RKO (cell line): ENCODE measurements at places on chromosomes 7 and 10.

DNA sequence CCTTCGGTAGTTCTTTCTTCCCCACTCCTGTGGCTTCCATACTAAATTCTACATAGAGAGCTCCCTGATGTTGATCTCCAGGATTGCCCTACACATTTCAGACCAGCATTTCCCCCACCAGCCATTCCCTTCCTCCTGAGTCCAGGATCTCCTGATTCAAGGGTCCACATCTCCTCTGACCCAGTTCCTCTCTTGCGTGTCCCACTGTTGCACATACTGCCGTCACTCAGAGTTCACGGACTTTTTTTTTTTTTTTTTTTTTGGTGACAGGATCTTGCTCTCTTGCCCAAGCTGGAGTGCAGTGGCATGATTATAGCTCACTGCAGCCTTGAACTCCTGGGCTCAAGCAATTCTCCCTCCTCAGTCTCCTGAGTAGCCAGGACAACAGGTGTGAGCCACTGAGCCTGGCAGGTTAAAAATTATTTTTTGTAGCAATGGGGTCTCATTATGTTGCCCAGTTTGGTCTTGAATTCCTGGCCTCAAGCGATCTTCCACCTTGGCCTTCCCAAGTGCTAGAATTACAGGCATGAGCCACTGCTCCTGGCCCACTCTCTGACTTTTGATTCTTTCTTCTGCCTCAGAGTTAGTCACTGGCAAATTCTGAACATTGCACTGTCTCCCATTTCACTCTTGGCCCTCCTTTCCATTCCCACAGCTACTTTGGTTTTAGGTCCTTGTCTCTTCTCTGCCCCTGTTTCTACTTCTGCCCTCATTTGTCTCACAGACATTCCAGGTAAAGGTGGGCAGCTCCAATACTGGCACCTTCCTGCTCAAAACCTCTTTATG lies 29.6 kb upstream of the ZRANB1 start:
- no peak for DNase-seq

DNA sequence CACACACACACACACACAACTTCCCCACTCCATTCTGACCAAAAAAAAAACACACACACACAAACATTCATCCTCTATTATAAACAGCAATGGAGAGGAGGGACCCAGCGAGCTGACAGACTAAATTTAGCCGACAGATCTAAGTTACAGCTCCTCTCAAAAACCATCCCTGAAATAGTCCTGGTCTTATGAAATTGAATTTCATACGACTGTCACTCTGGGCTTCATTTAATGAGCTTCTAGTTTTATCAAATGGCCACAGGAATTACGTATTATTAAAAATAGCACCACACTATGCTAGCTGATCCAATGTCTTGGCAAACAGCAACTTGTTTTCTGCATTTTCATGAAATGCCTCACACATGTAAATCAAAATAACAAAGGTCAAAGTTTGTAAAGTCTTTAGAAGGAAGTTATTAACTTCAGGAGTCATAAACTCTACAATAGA lies 131.3 kb upstream of the ASAH2 start:
- no peak for DNase-seq

DNA sequence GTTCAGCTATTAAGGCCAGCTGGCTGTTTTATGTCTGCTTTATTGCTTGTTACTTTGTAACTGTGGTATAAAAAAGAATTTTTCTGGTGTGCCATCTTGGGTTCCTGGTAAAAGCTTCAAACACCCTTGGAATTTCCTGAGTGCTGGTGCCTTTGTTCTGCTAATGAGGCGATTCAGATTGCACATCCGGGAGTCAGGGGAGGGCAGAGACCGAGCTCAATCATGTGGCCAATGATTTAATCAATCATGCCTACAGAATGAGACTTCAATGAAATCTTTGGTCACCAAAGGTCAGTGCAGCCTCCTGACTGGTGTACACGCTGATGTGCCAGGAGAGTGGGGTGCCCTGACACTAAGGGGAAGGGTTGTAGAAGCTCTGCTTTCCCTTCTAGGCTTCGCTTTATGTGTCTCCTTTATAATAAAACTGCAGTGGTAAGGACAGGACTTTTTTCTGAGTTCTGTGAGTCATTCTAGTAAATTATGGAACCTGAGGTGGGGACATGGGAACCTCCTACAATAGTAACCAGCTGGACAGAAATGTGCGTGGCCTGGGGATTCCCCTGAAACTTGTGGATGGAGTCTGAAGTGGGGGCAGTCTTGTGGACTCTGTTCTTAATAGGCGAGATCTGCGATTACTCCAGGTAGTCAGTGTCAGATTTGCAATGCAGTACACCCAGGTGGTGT lies 69.4 kb upstream of the OGDHL start:
- DNase-seq: no peak

DNA sequence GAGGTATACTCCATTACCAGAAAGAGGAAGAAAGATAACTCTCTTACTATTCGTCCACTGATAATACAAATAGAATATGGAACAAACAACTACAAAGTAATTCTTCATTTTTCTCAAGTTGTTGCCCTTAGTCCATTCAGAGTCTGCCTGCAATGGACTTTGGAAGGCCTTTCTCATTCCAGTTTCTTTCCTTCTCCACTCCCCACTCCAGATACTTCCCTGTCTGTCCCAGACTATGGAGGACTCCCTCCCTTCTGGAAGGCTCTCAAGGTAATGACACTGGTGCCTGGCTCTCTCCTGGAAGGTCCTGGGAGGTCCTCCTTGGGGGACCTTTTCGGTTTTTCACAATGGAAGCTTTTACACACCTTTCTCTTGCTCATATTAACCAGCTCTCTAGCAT lies 167.8 kb downstream of the SDHAF3 start:
- DNase-seq: no peak

- no peak for DNase-seq
Observed at GRCh38 chr7:44853391-44853790, 5.5 kb upstream of the H2AZ2 start.

DNA sequence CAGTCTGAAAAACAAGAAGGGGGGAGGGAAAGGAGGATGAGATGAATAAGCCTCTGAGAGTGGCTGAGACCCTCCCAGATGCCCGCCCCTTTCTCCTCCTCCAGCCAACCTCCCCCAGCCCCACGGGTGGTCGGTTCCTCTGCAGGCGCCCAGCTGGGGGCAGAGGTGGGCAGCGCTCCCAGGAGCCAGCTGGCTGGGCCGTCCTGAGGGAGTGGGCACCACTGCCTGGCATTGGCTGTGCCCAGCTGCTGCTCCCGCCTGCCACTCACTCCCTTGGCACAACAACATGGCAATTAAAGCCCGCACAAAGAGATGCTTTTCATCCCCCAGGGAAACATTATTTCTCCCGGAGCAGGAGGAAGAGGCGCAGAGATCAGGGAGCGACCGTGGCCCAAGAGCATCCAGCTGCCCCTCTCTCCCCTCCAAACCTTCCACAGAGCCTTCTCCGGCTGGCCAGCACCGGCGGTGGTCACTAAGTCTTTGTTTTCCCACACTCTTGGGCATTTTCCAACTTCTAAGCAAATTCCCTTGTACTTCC lies 107.2 kb downstream of the SPDYE5 start:
- DNase-seq: no peak

GRCh38 chr10:44651834-44652233 lies 259.3 kb upstream of the TMEM72 start:
- DNase-seq: no peak

- DNase-seq: no peak
Observed at GRCh38 chr10:49360271-49361177, 35.4 kb downstream of the DRGX start.

- no peak for DNase-seq
Observed at GRCh38 chr10:13788320-13788600, 201.5 kb downstream of the PRPF18 start.

DNA sequence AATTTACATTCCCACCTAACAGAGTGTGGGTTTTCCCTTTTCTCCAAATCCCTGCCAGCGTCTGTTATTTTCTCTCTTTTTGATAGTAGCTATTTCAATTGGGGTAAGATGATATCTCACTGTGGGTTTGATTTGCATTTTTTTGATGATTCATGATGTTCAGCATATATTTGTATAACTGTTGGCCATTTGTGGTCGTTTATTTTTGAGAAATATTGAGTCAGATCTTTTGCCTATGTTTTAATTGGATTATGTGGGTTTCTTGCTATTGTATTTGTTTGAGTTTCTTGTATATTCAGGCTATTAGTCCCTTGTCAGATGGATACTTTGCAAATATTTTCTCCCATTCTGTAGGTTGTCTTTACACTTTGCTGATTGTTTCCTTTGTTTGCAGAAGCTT lies 193.8 kb downstream of the ABCA13 start:
- no peak for DNase-seq

DNA sequence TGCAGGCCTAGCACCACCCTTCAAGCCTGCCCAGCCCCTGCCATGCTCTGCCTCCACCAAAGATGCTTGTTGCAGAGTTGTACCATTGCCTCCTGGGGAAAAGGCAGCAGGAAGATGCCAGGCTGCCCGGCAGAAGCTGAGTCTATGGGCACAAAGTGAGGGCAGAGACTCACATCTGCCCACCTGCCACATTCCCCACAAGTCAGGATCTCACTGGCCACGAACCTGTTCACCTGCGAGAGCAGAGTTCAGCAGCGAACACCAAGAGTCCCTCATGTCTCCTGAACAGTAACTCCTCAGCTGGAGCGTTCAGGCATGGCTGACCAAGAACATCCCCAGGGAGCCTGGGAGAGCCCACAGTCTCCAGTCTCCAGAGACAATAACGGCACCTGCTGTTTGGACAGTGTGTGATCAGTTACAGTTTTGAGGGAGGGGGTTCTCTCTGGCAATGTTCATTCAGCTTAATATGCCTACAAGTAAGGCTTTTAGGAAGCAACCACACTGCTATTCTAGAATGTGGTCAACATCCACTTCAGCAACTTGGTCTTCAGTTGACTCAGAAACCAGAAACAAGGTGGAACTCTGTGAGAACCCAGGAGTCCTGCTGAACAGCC lies 78.5 kb downstream of the GRID1 start:
- no peak for DNase-seq

- no peak for DNase-seq
Observed at GRCh38 chr10:67119651-67120050, 193.8 kb downstream of the LRRTM3 start.

DNA sequence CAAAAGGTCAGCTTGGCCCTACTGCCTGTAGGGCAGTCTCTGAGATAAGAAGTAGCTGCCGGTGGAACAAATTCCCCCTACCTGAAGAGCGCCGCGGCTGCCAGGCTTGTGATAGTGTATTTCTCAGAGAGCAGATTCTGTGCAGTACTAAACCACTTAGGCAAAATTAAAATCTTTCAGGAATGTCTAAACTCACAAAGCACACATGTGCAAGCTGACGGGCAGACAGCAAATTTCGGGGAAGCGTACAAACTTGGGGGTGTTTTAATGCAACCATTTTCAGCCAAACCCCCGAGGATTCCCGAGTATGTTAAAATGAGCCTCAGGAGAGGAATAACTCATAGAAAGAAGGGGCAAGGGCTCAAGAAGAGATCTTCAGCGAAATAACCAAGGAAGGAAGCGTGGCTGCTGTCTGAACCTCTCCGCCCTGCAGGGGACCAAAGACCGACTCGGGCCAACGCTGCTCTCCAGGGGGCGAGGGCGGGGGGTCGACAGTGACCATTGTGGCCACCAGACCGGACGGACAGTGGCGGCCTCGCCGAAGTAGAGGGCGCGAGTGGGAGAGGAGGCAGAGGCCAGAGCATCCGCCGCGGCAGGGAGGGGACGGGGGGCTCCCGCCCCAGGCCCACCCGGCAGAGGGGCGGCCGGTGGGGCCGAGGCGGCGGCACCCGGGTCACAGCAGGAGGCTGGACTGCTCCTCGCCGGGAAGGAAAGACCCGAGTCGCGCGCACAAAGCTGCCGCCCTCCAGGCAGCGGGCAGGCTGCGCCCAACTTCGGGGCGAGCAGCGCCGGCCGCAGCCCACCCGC lies 819 bp downstream of the HYCC1 start:
- no peak for DNase-seq

GRCh38 chr7:111529507-111530355 lies 32.6 kb downstream of the IMMP2L start:
- no peak for DNase-seq

GRCh38 chr10:5913736-5914135 lies 23.7 kb downstream of the FBH1 start:
- no peak for DNase-seq

DNA sequence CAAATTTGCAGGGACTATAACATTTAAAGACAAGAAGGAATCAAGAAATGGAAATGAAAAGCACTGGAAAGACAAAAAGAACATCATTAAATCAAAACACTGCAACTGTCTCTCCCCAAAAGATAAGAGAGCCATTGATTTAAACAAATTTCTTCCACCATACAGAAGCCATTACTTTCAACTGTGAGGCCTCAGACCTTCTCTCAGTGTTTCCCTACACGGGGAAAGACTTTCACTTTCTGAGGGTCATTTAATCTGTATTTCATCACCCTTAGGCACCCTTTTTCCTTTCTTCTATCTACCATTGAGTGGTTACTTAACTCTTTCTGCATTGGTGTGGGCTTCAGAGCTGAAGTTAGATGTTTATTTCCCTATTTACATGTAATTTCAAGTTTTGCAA lies 47.5 kb downstream of the CCDC172 start:
- DNase-seq: no peak
